ENCODE measurements at places on chromosomes 6 and 20.

- no peak for DNase-seq
Observed at GRCh38 chr6:7721649-7722048, 4.2 kb upstream of the BMP6 start.

DNA sequence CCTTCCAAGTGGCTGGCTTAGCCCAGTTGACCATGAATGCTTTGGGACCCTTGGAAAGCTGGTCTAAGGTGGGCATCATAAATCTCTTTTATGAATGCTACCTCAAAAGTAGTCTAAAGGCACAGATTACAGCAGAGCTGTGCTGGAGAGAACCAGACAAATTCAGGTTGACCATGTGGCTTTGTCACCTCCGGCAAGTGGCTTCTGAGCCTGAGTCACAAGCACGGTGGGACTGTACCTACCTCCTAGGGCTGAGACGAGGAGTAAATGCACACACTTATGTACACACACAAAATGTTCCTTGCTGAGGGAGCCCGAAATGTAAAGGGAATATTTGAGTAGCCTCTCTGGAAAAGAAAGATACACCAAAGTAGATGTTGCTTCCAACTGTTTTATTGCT is 155.9 kb downstream of the NFATC2 start:
- no peak for DNase-seq

DNA sequence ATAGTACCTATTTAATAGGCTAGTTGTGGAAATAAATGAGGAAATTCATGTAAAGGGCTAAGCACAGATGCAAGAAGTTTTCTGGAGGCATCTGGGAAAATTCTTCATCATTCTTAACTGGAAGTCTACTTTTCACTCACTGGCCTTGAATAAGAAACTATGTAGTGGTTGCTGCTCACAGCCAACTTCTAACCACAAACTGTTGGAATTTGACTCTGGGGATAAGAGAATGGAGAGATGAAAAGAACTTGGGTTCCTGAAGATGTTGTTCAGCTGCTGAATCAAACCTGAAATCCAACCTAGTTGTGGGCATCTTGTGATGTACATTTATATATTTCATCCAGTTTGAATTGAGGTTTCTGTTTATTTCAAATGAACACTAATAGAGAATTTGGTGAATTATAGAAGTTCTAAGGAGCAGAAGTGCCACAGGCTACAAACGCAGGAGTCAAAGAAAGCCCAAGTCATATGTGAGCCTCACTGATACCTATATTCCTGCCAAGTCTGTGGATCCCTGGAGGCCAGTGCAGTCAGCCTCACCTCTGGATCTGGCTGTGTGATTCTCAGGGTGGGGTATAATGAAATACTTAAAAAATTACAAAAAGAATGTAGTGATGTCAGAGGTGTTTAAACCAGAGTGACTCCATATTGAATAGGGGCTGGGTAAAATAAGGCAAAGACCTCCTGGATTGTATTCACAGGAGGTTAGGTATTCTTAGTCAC is 18.7 kb upstream of the MEI4 start:
- no peak for DNase-seq

DNA sequence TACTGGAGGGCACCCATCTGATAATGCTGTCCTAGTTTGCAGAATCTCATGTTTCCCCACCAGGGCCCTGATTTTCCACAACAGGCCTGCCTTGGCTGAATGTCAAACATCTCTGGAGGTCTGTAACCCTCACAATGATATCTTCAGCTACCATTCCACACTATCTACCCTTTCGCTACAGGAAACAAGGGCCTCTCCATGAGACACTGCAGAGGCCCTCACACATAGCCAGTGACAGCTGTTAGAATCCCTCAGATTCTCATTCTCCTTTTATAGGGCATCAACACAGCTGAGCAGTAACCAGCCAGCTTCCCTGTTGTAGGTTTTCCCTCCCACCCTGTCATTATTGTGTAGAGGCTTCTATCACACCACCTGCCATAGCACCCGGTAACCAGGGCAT is 29.6 kb upstream of the MICB start:
- no peak for DNase-seq

DNA sequence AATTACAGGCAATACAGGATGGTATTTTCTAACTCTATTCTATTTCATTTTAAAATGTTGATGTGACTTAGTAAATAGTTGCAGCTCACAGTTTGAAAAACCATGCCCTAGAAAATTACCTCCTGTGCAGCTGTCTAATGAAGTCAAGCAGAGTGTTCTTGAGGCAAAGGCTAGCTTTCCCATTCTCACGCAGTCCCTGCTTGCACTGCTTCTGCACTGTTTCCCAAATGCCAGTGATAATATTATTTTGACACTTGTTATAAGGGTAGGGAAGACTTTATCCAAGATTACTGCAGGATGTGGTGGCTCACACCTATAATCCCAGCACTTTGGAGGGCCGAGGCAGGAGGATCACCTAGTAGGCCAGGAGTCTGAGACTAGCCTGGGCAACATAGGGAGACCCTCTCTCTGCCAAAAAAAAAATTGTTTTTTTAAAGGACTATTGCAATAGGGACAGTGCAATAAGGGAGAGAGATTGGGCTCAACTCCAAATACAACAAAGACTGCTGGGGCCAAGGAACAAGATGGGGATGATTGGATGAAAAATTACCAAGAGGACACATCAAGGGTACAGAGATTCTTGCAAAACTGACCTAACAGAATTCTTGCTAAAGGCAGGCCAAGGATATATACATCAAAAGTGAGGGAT is 196.1 kb downstream of the LY86 start:
- DNase-seq, result no peak

DNA sequence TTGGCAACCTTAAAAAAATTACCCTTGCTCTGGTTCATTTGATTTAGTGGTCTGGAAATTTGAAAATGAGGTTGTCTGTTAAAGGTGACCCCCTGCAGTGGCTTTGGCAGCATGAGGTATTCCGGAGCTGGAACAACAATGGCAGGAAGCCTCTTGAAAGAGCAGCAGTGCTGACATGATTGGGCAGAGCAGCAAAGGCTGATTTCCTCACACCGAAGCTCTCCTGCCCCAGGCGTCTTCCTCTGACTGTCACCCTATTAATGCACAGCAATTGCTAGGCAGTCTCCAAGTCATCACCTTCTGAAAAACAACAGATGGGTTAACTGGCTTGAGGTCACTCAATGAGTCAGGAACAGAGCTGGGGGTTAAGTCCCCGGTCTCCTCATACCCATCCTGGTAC is 241.8 kb upstream of the MMS22L start:
- DNase-seq, result no peak

DNA sequence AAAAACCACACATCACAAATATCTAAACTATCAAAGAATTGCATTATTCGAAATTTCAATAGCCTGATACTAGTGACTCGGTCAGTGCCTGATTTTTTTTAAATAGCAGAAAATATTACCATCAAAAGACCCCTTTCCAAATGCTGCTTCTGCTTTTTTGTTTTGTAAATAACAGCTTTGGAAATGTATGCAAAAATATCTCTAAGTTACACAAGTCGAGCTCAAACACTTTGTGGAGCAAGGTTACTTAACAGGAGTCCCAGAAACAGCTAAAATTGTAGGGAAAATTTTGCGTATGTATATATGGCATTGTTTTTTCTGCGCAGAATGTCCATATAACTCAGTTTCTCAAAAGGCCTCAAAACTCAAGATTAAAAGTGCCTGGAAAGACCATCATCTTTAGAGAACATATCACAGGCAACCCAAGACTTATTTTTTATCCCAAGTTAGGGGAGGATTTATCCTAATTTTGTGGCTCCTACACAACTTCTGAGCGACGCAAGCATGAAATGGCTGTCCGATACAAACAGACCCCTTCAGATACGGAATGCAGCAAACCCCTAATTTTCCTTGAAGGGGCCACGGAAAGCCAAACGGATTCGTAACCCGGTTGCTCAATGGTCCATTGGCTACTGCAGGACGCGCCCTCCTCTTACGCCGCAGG is 1.3 kb downstream of the CEP85L start:
- no peak for DNase-seq

DNA sequence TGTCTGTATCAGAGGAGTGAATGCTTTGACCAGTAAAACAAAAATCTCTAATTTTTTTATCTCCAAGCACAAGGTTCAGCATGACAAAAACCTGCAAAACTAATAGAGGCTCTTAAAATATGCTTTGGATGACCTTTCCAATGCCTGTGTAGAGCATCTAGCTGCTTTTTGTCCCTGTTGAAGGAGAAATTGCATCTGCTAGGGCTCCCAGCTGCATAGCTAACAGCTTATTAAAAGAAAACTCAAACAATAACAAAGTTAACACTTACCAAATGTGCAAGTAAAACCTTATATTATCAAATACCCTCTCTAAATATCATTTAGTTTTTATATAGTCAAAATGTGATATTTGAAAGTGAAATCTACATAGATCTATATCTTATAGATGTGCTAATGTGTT is 378.6 kb downstream of the CD109 start:
- DNase-seq, result no peak

GRCh38 chr6:170210026-170210390 is 80.9 kb downstream of the DLL1 start:
- no peak for DNase-seq

DNA sequence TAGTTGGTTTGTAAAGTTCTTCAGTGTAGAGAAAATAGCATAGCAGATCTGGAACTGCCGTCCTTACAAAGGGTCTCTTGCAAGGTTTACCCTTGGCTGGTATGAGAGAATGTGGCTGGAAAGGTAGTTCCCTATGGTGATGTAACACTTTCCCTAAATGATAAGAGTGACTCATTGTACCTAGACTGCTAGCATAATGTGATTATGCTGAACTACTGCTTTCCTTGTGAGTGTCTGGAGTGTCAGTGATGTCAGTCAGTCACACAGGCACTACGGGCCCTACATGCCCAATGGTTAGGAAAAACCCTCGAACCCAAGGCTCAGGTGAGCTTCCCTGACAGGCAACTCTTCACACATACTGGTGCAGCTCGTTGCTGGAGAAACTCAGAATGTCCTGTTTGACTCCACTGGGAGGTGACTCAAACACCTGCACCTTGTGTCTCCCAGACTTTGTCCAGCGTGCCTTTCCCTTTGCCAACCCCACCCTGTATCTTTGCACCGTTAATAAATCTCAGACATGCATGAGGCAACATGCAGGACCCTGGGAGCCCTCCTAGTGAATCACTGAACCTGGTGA is 28.4 kb upstream of the LY86 start:
- DNase-seq, result no peak
